Right lung (tissue), 10 donors: ENCODE measurements at places on chromosomes 2 and 18. TPM values are rescaled to one million over a fixed set of nuclear protein-coding genes. Genes with fewer than 3 reads are reported as not detected.

DNA sequence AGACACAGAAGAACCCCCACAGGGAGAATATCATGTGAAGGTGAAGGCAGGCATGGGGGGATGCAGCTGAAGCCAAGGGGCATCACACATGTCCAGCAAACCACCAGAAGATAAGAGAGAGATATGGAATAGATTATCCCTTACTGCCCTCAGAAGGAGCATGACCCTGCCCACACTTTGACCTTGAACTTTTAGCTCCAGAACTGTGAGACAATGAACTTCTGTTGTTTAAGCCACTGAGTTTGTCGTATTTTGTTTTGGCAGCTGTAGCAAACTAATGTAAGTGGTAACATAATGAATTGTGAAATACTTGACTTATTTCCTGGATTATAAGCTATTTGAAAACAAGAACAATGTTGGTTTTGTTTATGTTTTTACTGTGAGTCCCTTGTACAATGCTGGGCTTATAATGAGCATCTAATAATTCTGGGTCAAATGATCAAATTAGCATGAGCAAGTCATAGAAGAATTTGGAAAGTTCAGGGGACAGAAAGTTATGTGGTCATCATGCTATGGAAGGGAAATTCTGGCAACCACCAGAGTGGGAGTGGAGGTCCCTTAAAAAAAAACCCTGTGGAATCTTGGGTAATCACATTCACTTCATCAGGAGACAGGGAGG lies 541.0 kb upstream of the KLHL29 start:
- peak; percentile 13 for DNase-seq

- DNase-seq = no peak
These were observed 654.2 kb upstream of the PKDCC start for GRCh38 chr2:41393621-41394020.

DNA sequence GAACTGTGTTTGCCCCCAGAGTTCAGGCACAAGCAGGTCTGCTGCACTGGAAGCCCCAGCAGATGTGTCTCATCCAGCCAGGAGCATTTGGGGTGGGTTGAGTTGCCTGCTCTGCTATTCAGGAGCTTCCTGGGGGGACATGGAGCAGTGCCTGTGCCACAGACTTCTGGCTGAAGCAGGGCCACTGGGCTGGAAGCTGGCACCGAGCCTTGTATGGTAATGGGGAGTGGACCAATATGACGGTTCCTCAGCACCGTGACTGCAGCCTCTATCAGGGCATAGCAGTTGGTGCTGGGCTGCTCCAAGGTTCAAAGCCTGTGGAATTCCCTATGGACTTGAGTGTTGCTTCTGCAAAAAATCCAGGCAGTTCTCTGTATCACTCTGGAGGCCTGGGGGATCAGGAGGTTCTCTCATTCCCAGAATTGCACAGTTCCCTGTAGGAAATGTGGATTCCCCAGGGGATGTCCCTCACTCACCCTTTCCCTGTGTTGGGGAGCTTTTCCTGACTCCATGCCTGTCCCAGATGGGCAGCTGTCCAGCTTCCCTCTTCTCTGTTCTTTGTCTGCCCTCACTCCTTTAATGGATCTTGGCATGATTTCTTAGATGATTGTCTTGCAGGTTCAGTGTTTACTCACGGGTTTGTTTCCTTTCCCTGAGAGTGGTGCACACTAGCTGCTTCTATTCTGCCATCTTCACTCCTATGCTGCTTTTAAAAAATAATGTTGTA lies 37.2 kb upstream of the THSD7B start:
- DNase-seq = no peak

DNA sequence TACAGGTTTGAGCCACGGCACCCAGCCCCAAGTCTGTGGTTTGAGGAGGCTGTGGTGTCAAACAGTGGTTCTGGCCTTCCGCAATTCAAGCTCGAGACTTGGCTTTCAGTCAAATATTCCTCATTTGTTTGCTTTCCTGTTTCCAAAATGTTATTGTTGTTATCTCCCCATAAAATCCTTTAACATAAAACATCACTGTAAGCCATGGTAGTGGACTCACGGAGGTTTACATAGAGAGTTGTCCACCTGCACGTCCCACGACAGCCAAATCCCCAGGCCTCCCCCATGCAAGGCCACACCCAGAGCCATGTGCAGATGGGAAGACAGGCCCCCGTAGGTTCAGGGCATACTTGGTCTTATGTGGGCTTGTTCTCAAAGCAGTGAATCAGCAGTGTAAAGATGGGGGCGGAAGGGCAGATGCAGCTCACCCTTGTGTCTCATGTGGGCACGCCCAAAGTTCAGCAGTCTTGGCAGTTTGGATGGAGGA lies 18.9 kb upstream of the ST3GAL5 start:
- no peak for DNase-seq

DNA sequence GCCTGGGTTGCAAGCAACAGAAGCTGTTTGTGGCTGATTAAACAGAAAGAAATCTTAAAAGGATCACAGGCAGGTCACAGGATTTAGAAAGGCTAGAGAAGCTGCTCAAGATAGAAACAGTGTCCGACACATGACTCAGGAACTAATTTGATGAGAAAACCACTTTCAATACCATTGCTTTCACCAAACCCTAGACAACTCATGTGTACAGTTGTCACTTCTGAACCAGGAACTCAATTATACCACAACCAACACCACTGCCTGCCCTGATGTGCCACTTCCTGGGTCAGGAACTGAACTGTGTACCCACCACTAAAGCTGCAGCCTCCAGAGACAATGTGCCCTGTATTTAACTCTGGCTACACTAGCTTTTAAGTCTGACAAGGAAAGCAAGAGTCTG lies 56.0 kb downstream of the TMEM247 start:
- no peak for DNase-seq

- no peak for DNase-seq
These were observed 49.3 kb downstream of the TNP1 start for GRCh38 chr2:216810399-216811160.

DPY30 gene
- polyA plus RNA-seq = 88.7 TPM

ADRA2B gene
- polyA plus RNA-seq = 0.60 TPM

DNA sequence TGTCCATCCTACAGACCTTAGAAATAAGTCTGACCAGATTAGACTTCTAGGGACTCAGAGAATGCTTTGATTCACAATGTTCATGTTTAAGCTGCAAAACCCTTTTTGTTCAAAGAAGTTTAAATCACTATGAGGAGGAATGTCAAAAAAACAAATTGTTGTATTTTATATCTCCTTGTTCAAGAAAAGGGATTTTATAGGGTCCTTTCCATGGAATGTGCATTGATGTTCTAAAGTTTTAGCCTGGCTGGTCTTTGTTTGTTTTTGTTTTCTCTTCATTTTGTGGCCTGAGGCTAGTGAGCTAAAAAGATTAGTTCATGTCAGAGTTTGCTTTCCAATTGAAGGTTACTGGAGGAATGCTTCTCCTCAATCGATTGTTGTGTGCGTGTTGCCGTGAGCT lies 77.2 kb downstream of the MGAT5 start:
- DNase-seq = no peak

FLACC1 gene
- 2.3 TPM for polyA plus RNA-seq

DNA sequence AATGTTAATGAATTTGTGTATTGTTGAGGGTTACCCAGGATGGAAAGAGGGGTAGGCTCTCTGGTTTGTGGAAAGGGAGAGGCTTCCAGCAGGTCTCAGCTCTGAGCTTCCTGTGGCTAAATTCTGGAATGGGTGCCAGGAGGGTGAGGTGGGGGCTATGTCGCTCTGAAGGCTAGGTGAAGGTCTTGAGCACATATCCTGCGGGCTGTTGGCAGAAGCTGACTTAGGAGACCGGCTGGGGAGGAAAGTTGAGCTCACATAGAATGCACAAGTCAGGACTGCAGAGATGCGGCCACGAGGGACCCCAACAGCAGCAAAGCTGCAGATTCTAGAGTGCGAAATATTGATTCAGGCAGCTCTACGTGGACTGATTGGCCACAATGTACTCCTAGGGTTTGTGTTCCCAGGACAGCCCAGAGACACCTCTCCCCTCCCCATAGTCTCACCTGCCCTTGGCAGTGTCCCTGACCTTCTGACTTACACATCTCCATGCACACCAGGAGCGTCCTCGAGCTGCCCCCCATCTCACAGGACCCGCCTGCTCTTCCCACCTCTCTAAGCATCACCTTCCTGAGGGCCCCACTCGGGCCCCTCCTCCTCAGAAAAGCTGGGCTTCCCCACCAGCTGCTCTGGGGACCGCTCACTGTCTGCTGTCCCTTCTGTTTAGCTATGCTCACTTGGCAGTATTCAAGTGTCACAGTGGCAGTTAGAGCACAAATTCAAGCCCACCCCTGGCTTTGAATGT lies 72.6 kb downstream of the ALK start:
- DNase-seq = no peak

GRCh38 chr2:26435106-26435505 lies 33.4 kb downstream of the DRC1 start:
- no peak for DNase-seq

DNA sequence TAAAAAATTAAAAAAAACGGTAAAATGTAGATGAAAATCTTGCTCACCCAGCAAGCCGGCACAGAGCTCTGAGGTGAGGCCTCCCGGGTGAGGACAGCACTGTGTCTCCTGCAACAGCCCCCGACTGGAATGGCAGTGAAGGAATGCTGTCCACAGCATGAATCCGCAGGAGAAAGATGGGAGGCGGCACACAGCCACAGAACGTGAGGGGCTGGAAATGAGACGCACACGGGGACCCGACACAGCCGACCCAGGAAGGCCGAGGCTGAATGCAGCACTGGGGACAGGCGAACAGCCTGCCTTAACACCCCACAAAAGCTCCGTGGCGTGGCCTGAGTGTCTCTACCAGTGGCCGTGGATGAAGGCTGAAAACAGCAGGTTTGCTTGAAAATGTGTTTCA lies 34.7 kb downstream of the BOK start:
- DNase-seq = no peak

- no peak for DNase-seq
These were observed 33.8 kb downstream of the INSIG2 start for GRCh38 chr2:118121986-118122524.

DNA sequence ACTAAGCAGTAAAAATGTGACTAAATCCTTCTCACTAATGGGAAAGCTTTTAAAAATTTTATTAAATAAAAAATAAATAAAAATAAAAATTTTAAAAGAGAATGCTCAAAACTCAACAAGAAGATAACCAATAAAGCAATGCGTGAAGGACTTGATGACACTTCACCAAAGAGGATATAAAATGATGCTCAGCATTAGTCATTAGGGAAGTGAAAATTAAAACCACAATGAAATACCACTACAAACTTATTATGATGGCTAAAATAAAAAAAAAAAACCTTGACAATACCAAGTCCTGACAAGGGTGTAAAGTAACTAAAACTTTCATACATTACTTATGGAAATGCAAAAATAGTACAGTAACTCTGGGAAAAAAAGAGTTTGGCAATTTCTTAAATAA lies 3.3 kb upstream of the WDR75 start:
- DNase-seq = no peak

- DNase-seq = peak; percentile 81
These were observed 229.4 kb downstream of the ZNF516 start for GRCh38 chr18:76265497-76266235.

PHOSPHO2 gene
- polyA plus RNA-seq = 12.8 TPM

- no peak for DNase-seq
These were observed 42.0 kb downstream of the TTR start for GRCh38 chr18:31633392-31634330.

- no peak for DNase-seq
These were observed 124.0 kb downstream of the PRELID3A start for GRCh38 chr18:12531749-12532148.

GRCh38 chr2:197195518-197195917 lies 115.1 kb downstream of the ANKRD44 start:
- DNase-seq = no peak

DNA sequence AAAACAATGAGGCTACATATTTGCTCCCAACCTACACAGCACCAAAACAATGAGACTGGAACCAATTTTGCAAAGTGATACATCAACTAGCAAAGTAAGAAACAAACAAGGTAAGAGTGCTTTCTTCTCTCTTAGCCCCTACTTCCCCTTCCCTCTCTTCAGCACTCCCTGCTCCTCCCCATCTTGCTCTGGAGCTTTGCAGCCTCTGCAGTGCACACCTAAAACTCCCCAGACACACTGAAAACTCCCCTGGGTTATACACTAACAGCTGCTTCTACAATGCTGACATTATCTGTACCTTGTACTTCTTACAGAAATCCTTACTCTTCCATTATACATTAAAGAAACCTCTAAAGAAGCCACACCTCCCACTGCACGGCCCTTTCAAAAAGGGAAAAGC lies 93.7 kb downstream of the RBMS1 start:
- DNase-seq = no peak

IHH gene
- 1.2 TPM for polyA plus RNA-seq

DNA sequence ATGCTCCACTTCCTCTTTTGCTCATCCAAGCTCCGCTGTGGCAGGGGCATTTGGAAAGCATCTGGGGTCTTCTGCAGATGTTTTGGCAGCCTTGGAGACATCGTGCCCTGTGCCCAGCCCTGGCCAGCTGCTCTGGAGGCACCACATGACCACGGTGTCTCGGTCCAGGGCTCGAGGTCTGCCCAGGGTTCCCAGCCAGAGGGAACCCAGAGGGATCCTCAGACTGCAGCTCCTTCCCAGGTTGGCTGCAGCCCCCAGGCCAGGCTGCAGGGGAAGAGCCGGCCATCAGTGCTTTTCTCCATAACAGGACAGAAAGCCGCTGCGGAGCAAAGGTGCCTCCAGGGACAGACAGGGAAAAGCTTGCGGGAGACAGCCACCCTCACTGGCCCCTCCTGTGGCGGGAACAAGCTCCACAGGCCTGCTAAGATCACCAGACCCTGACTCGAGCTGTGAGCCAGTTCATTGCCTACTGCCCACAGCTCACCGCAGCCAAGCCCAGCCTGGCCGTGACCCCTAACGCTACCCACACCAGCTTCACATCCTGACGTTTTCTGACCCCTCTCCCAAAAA lies 74.7 kb downstream of the SMAD7 start:
- no peak for DNase-seq

REG1B gene
- polyA plus RNA-seq = not detected

DNA sequence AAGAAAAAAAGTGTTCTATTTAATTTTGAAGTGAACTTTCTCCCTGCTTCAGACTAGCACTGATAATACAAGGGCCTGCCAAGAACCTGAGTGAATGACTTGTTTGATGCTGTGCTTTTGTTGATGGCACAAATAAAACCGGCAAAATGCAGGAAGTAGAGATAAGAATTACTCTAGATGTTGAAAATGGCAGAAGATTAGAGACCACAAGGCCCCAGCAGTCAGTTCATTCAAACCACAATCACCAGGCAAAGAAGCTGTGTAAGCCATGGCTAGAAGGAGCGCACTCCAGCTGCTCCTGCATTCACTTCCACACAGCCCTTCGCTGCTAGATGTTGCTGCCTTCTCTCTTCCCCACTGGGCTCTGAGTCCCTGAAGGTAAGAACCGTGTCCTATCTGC lies 297.1 kb downstream of the AGPS start:
- DNase-seq = no peak

- no peak for DNase-seq
These were observed 10.3 kb upstream of the FZD7 start for GRCh38 chr2:202023198-202023903.

- DNase-seq = no peak
These were observed 126.3 kb upstream of the SPRED2 start for GRCh38 chr2:65558743-65559142.

DNA sequence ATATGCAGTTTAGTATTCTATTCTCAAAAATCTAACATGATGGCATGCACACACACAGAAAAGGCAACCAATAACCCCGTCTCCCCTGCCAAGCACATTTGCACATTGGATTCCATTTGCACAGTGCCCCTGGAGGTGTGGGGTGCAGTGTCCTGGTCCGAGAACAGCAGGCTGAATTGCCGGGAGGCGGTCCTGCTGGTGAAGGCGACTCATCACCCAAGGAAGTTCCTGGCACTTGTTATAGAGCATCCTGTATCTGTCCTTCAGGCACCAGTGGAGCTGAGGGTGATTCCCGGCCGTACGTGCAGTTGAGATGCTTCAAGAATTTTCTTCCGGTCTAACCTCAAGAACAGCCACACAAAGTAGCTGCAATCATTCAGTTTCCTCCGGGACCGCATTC lies 73.0 kb upstream of the RAB12 start:
- DNase-seq = no peak

FAM210A gene
- 17.6 TPM for polyA plus RNA-seq
